ENCODE measurements at places on chromosomes 3 and 15.

DNA sequence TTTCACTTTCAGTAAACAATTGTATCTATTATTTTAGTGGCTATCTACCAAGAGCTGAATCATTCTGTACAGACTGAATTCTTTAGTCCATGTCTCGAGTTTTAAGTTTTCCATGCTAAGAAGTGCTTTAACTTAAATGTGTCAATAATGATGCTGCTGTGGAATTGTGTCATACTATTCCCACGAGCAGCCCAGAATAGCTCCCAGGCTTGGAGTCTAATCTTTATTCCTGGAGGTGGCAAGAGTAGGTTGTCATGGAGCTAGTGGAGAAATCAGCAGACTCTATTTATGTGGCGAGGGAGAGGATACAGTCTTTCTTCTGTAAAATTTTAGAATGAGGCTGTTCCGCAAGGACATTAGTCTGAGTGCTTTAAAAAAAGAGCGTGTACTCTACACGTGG, 207.2 kb downstream of the ROBO2 start:
- no peak for DNase-seq

DNA sequence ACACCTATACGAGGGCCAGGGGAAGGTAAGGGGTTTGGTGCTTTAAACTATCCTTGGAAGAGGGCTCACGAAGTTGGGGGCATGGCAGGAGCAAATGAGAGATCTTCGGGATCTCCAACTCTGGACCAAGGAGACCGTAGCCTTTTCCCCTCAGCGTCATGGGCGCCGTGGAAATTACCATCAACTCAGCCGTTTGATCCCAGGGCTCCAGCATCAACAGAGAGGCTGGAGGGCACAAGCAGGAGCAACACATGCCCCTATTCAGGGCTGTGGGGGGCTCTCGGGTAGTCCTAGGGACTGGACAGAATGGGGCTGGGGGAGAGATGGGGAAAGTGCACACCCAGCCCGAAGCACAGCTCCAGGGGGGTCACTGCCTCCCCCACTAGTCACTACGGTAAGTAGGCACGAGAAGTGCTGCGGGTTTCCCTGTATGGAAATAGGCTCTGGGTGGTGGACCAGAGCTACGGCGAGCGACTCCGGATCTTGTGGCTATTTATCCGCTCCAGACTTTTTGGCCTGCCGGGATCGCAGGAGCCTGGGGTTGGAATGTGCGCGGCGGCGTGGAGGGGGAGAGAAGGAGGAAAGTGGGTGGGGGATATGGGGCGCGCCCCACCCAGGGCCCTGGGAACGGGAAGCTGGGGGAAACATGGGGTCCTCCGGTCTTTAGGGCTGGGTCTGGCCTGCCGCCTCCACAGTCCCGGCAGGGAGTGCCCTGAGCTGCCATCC, 539 bp upstream of the LAMB2 start:
- no peak for DNase-seq

GRCh38 chr15:67098768-67099282, 33.4 kb downstream of the SMAD3 start:
- no peak for DNase-seq

DNA sequence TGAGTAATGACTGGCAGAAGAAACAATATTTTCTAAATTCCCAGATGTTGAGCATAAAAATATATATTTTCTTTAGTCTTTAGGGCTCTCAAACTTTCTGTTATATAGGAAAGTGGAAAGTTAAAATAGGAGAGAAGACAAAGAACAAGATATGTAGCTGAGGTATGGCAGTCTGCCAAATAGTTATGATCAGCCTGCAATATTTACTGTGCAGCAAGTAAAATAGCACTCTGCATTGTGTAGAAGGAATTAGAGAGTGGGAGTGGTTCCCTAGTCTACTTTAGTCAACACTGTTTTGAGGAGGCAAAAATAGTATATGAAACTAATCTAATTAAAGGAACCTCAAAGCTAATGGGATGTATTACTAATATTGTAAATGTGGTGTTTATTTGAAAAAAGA, 978.1 kb upstream of the ALCAM start:
- DNase-seq = no peak

DNA sequence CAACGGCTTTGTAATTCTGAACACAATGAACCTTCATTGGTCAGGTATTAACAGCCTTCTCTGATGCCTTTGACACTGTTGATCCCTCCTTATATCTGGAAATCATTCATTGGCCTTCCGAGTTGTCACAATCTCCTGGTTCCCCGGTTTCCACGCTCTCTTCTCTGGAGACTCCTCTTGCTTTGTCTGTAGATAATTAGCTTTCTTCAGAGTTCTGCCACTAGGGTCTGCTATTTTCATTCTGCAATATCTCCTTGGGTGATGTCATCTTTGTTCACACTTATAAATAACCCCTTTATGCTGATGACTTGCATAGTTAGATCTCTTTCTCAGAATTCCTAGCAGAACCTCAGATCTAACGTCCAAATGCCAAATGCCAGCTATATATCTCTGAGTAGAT, 583.8 kb upstream of the ZNF717 start:
- no peak for DNase-seq

- DNase-seq = no peak
Measured at GRCh38 chr3:183815563-183815940, 9.8 kb downstream of the MAP6D1 start.

- no peak for DNase-seq
Measured at GRCh38 chr3:61948699-61949305, 387.4 kb downstream of the PTPRG start.

- DNase-seq = no peak
Measured at GRCh38 chr15:45704329-45705249, 69.8 kb downstream of the SQOR start.

DNA sequence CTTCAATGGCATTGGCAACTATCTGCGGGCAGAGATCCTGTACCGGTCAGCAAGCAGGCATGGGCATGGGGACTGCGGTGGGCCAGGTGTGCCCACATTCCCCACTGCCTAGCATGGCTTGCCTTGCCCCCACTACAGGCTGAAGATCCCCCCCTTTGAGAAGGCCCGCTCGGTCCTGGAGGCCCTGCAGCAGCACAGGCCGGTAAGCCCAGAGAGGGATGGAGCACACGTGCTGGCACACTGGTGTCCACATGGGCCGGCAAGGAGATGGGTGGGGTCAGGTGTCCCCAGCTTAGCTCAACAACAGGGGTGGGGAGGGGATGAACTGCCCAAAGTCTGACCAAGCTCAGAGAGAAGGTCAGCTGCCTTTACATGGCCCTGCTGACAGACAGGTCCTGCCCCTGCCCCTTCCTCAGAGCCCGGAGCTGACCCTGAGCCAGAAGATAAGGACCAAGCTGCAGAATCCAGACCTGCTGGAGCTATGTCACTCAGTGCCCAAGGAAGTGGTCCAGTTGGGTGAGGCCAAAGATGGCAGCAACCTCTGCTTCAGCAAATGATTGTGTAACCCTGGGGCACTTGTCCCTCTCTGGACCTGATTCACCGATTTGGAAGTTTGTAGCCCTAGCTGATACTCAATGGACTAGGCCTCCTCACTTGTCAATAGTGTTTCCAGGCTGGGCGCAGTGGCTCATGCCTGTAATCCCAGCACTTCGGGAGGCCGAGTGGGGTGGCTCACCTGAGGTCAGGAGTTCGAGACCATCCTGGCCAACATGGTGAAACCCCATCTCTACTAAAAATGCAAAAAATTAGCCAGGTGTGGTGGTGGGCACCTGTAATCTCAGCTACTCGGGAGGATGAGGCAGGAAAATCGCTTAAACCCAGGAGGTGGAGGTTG, 5.6 kb downstream of the NEIL1 start:
- no peak for DNase-seq

DNA sequence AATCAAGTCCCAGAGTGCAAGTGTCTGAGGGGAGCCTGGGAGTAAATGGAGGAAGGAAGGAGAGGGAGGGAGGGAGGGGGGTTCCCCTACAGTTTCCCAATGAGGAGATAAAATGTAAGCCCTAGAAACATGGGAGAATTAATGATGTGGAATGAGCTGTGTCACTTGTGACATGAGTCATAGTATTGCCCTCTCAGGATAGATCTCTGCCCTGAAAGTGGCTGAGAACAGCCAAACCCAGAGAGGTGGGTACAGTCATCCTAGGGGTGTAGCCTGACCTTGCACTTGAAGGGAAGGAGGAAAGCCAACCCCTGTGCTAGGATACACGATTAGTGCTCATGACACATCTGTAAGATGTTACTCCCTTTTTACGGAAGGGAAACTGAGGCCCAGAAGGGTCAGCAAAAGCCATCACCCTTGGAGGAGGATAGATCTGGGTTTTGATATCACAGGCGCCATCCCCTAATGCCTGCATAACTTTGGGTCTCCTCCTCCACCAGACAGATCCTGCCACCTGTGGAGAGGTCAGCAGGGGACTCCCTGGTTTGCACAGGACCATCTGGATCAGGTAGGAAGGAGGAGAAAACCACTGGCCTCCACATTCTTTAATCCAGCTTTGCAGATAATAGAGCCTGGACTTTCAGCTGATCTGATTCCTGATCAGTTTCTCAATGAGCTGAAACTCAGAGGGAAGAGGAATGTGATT, 23.1 kb upstream of the USP3 start:
- no peak for DNase-seq

DNA sequence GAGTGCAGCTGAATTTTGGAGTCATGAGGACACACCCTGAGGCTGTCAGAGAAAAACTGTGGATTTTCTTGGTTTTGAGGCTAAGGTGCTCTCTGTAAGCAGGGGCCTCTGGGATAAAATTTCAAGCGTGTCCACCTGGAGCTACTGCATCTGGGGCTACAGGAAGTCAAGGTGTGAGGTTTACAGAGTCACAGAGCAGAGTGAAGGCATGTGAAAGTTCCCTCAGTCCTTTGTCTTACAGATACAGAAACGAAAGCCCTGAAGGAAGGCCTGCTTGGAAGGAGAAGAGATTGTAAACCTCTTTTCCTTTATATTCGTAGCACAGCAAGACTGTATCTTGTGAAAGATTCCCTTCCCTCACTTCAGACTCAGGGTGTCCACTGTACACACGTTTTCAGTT, 138.6 kb downstream of the OPA1 start:
- no peak for DNase-seq

DNA sequence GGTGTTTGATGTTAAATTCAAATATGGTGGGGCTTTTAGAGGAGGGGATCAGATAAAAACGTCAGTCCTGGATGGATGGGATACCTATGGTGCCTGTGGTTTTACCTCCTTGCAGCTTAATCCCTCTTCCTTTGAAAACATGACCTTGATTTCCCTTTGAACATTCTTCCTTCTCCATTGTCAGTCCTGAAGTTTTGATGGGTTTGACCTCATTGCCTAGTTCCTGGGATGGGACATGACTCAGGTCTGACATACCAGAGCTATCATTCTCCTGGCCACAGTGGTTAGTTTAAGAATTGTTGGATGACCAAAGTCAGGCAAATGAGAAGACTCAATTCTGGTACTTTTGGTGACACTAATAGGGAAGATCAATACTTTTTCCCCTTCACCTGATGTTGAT, 87.2 kb downstream of the PRICKLE2 start:
- no peak for DNase-seq

GRCh38 chr15:91950631-91951329, 97.3 kb downstream of the SLCO3A1 start:
- peak; percentile 26 for DNase-seq

- no peak for DNase-seq
Measured at GRCh38 chr15:63849906-63850305, 16.2 kb upstream of the HERC1 start.

DNA sequence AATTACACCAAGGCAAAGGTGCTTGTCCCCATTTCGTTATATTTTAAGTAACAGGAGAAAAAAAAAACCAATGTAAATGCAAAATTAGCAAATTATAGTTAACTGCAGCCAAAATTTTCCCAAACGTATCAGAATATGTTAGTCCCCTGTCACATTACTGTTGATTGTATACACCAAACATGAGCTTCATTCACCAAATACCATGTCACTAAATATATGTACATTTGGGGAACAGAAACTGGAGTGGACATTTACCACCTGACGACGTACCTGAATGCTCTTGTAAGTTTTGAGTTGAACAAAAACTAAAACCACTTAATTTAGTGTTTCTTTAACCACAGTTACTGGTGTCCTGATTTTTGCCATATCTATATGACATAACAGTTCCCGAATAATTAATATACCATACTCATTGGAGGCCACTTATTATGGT, 3.3 kb upstream of the FOXP1 start:
- DNase-seq = no peak

DNA sequence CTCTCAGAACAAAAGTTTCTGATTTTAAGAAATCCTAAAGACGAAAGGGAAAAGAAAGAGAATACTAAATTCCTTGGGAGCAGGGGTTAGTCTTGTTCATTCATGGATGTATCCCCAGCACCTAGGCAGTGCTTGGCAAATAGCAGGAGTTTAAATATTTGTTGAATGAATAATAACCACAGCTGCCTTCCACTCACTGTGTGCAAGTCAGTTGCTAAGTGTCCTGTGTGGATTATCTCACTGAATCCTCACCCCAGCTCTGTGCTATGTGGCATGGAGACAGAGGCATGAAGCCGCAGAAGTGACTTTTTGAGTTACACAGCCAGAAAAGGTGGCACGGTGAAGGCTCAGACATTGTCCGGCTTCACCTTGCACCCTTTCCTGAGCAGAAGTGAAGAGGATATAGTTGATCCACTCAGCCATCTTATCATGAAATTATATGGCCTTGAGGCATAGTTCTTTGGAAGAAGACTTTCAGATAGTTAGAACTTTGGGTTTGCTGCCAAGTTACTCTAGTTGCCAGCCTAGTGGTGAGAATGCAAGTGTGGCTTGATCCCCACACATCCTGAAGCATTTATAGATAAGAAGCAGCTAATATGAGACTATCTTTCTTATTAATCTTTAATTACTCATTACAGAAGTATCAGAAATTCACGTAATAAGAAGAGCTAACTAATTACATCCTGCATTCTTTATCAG, 355.5 kb downstream of the LRTM1 start:
- no peak for DNase-seq

- no peak for DNase-seq
Measured at GRCh38 chr3:114496466-114496865, 202.6 kb downstream of the TIGIT start.

DNA sequence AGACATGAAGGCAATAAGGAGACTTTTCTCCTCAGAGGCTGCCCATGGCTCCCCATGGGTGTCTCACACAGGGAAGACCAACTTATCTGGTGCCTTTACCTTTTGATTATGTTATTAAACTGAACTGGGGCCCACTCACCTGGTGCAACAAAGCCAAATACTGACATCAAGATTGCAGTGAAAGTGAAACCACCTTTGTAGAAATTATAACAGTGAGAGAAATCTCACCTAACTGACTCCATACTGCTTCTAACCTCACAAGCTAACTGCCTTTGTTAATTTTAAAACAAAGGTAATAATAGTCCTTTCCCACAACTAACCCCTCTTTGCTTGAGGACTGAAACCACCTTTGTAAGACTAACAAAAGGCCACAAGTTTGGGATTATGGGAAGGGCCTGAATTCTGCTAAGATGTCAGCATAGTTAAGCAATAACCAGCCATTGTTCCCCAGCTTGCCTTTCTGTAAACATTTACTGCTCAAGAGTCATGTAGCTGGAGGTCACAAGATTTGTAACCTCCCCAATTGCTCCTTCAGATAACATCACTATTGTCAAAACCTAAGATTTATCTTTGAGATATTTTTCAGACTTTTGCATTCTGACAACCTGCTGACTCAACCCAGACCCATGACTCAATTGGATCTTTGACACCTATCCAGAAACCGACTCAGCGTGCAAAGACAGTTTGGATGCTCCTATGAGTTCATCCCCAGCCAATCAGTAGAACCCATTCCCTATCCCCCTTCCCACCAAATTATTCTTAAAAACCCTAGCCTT, 420.3 kb upstream of the CFAP20DC start:
- DNase-seq = no peak

- no peak for DNase-seq
Measured at GRCh38 chr3:25971736-25972135, 181.8 kb downstream of the OXSM start.

GRCh38 chr3:126472277-126473006, 3.2 kb downstream of the ZXDC start:
- DNase-seq = peak; percentile 100

GRCh38 chr3:107997671-107998070, 93.2 kb downstream of the CD47 start:
- DNase-seq = no peak
